ENCODE measurements at places on chromosomes 12 and 14.

GRCh38 chr14:58738189-58738836 lies 100.6 kb downstream of the DACT1 start:
- DNase-seq = no peak

DNA sequence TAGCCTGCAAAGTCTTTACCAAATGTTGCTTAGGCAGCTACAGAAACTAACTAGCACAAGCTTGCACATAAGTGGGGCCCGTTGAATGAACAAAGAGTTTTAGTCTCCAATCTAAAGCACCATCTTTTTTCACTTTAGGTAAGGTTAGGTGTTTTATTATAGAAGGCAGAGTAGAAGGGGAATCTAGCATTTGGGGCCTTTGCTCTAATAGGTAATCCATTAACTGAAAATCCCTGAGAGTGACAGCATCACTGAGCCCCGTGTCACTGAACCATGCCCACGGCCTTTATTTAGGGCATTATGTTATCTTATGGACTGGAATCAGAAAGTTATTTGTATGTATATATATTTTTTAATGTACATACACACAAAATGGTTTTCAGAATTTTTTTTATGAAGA lies 25.1 kb downstream of the CPNE8 start:
- no peak for DNase-seq

DNA sequence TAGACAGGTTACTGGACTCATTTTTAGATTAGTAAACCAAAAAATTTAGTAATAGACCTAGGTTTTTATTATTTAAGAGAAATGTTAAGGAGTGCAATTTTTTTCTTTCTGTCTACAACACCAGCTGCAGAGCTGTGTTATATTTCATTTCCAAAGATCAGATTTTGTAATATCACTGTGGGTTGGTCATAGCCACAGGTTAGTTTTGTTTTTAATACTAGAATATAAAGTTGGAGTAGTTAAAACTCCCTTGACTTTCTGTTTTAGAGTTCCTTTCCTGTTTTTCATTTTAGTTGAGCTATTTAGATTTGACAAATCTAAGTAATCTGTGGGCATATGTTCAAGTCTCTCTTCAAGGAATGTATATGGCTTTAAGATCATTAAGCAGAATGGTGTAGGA lies 30.7 kb upstream of the GARIN2 start:
- no peak for DNase-seq

- DNase-seq = no peak
These were observed 67.8 kb upstream of the NAP1L1 start for GRCh38 chr12:76152181-76152807.

DNA sequence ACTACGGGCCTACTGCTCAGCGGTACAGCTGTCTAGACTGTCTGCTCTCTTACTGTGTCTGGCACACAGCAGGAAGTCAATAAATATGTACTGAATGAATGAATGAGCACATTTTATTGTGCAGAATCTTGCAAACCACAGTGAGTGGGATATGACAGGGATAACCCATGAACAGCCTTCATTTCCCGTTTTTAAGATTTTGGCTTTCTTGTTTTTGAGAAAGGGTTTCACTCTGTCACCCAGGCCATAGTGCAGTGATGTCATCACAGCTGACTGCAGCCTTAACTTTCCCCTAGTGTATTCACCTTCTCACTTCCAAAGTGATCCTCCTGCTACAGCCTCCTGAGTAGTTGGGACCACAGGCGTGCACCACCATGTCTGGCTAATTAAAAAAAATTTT lies 203.1 kb downstream of the AEBP2 start:
- peak; percentile 7 for DNase-seq

- no peak for DNase-seq
These were observed 456.2 kb downstream of the FOXG1 start for GRCh38 chr14:29222671-29223268.

- no peak for DNase-seq
These were observed 420.6 kb downstream of the LRFN5 start for GRCh38 chr14:42027271-42027670.

- no peak for DNase-seq
These were observed 38.4 kb downstream of the TMEM132C start for GRCh38 chr12:128305336-128305892.

DNA sequence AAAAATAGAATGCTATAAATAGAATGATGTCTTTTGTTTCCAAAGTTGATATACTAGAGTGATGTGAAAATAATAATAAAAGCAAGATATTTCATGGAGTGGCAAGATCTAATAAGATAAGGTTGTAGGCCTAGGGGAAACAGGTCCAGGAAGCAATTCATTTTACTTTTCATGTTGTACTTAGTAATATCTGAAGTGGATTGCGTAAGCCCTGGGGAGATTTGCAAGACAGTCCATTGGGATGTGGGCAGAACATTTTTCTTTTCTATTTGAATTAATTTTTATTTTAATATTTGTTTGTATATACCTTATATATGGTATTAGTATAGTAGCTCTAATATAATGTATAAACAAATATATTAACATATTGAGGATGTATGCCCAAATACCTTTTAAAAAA lies 7.5 kb downstream of the NUBPL start:
- DNase-seq = no peak

DNA sequence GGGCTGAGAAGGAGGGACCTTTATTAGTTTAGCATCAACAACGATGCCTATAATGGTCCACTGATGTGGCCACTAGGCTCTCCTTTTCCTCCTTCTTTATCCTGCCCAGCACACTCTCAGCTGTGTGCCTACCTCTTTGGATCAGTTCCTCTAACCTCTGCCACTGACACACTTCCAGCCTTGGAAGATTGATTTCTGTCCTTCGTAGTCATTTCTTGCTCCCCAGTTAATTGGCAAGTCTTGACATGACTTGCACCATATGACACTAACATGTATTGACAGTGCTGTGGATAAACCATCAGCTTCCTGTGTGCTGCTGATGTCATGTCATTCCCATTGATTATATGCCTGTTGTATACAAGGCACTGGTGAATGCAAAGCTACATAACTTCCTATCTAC lies 90.2 kb upstream of the PLEKHG7 start:
- no peak for DNase-seq

GRCh38 chr12:10690906-10691305 lies 17.1 kb upstream of the STYK1 start:
- no peak for DNase-seq

- peak; percentile 61 for DNase-seq
These were observed 52.9 kb upstream of the OR9K2 start for GRCh38 chr12:55073043-55074022.

DNA sequence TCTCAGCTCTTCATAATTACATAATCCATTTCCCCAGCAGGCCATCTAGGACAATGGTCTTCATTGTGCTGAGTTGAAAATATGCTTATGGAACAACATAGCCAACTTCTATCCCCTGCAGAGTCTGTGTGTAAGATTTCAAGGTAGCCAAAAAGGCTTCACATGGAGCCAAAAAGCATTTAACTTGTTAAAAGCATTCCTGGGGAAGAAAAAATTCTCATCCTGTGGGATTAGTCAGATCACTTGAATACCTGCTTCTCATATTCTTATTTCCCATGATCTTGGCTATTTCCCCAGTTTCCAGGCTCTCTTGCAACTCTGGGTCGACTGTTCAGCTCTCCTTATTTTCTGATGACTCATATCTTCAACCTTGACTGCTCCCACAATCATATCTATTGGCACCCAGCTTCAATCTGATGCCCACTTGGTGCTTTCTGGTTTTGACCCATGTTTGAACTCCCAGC lies 178.9 kb downstream of the KLHL28 start:
- no peak for DNase-seq

- DNase-seq = peak; percentile 73
These were observed at the start of gene FBRSL1 for GRCh38 chr12:132489602-132490266. TSS of gene FBRSL1 (plus strand) at chr12:132490151.

DNA sequence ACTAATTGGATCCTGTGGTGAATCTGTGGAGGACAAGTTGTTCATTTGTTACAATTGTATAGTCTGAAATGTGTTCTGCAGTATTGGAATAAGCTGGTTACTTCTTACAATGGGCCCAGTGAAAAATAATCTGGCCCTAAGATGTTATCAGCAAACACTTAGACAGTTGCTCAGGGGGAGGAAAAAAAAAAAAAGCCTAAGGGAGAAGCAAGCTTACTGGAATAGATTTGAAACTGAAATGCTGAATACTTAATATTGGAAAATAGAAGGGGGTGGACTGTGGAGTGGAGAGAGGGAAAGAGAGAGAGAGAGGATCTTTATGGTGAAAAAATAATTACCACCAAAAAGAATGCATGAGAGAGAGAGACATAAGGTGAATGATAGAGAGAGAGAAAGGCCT lies 4.0 kb downstream of the FOXG1 start:
- DNase-seq = no peak

DNA sequence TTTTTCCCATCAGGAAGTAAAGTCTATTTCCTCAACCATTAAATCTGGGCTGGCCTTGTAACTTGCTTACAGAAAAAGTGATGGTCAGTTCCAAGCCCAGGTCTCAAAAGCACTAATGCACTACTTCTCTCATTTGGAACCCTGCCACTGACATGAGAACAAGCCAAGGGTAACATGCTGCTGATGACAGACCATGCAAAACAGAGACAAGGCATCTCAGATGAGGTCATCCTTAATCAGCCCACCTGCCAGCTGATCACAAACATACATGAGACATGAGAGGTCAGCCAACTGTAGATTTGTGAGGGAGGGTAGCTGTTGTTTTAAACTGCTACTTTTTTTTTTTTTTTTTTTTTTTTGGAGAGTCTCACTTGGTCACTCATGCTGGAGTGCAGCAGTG lies 16.2 kb downstream of the TWF1 start:
- DNase-seq = peak; percentile 4

DNA sequence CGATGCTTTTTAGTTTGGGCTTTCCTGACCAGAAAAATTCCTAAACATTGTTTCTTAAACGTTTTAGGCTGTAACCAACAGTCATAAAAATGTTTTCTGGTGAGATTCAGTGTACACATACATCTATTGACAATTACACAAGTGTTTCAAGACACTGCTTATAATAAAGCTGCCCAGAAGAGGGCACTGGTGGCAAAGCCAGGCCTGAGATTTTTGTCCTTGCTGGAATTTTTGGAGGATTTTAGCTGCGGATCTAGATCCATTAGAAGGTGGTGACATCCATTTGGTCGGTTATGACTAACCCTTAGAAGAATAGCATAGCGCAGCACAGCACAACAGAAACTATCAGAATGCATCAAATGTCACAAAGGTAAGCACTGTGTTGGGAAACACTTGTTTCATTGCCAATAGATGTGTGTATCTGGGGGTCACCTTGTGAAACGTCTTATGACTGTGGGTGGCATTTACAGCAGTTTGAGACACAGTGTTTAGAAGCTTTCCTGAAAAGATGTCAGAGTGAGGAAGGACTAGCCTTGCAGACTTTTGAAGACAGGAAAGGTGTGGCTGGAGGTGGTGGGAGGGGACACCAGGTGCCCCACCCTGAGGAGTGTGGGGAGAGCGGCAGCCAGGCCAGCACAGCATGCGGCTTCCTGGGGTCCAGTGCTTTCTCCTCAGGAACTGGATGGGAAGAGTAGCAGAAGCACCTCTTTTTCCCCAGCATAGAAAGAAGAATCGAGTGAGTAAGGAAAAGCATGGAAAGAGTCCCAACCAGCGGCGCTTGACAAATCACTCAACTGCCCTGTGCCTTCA lies 54.7 kb upstream of the FKBP4 start:
- DNase-seq = peak; percentile 14

GRCh38 chr12:58883576-58884334 lies 36.5 kb downstream of the LRIG3 start:
- no peak for DNase-seq

DNA sequence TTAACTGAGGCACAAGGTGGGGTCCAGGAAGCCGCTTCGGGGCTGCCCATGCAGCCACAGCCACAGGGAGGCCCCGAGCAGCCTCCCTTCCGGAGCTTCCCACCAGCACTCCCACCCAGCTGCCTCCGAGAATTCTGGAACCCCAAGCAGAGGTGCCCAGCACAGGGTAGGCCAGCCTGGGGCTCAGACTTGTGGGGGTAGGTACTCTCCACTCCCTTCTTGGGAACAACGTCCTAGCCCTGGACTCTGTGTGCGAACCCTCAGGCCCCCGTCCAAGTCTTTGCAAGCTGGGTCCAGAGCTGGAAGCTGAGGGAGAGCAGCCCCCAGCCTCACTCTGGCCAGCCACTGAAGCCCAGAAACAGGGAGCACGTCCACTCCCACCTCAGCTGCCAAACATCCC lies 16.1 kb downstream of the ITPK1 start:
- no peak for DNase-seq

DNA sequence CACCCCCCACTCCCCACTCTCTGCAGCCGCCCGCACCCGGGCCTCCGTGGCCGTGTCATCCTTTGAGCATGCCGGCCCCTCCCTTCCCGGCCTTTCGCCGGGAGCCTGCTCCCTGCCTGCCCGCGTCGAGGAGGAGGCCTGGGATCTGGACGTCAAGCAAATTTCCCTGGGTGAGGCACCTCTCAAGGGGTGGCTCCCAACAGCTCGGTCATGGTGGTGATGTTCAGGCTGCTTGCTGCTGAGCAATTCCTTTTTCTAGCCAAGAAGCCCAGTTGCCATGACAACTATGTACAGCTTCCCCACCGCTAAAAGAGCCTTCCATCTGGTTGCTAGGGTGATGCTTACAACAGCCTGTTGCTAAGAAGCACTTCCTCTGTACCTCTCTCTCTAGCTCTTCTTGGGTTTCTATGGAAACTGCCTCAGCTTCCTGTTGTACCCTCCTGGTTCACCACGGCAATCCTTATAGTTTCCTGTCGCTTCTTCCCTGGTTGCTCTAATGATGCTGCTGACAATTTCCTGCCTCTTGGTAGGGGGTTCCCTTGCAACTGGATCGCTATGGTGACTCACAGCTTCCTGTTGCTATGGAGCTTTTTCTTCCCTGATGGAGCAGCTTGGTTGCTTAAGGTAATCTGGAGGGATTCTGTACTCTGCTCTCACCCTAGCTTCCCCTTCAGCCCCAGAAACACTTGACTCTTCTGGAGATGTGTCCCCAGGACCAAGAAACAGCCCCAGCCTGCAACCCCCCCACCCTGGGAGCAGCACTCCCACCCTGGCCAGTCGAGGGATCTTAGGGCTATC lies 11.0 kb downstream of the ZNF219 start:
- DNase-seq = peak; percentile 54

DNA sequence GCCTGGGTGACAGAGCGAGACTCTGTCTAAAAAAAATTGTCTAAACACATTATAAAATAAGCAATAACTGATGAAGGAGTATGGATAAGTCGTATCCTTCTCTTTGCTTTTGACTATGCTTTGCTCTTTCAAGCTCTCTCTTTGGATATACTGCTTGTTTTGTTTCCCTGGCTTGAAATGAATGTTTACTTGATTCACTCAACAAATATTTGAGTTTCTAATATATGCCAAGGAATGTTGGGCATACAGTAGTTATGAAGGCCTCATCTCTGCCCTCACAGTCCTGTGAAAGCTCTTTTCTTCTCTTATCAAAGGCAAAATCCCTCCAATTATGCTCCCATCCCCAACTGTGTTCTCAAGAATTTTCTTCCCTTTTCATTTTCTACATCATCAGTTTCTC lies 123.5 kb downstream of the PTPRR start:
- no peak for DNase-seq

Data from NCI-H2029 (cell line).